ENCODE measurements at places on chromosomes 2 and 18. TPM values are rescaled to one million over a fixed set of nuclear protein-coding genes. Genes with fewer than 3 reads are reported as not detected.

LIMS2 gene
- total RNA-seq, result 5.9 TPM

GCC2 gene
- 46.7 TPM for total RNA-seq

ARHGAP15 gene
- not detected for total RNA-seq

DGKD gene
- 18.1 TPM for total RNA-seq

GAREM1 gene
- total RNA-seq, result 5.2 TPM

All from H9 (cell line).